ENCODE measurements at places on chromosomes 7 and 10. TPM values are rescaled to one million over a fixed set of nuclear protein-coding genes. Genes with fewer than 3 reads are reported as not detected.

The MRPS16 gene
- total RNA-seq = 40.1 TPM

DNA sequence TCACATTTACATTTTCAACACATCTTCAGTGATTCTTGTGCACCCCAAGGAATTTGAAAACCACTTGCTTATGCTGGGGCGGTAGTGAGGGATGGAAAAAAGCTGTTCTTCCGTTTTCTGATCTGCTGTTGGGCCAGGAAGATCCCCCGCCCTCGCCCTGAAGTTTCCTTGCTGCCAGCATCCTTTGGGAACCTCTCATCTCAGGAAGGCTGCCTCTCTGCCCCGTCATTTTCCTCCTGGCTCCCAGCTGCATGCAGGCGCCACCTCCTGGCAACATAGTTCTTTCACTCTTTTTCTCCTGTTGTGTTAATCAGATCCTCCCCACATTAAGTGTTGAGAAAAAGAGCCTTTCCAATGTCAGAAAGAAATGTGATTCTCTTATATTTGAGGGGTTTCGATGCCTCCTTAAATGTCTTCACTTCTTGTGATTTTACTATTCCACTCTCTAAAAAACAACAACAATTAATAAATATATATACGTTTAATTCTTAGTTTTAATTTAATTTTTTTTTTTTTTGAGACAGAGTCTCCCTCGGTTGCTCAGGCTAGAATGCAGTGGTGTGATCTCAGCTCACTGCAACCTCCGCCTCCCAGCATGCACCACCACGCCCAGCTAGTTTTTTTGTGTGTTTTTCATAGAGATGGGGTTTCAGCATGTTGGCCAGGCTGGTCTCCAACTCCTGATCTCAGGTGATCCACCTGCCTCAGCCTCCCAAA is 122.9 kb downstream of the RALA start:
- peak; percentile 88 for DNase-seq

GRCh38 chr7:152891837-152892236 is 132.3 kb downstream of the ACTR3B start:
- DNase-seq = no peak

GRCh38 chr7:87058744-87059524 is 520 bp downstream of the ELAPOR2 start:
- DNase-seq = peak; percentile 56

DNA sequence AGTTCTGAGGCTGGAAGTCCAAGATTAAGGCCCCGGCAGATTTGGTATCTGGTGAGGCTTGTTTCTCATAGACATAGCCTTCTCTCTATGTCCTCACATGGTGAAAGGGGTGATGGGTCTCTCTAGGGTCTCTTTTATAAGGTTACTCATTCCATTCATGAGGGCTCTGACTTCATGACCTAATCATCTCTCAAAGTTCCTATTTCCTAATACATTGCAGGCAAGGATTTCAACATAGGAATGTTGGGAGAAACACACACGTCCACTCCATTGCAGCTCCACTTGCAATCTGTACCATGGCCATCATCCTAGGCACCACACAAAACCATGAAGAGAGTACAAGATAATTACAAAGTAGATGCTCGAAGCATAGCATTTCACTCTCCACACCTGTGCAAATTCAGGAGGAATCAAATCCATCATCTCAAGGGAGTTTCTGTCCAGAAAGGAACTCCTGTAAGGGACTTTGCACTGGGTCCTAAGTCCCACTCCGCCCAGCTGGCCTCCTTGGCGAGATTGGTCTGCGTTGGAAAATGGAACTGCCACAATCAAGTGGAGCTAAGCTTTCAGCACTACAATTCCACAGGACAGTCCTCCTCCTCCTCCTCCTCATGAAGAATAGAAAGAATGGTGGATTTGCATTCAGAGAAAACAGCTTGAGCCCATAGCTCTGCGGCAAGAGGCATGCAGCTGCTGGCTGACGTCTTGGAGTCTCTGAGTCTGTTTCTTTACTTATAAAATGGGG is 8.8 kb downstream of the DDC start:
- peak; percentile 78 for DNase-seq

DNA sequence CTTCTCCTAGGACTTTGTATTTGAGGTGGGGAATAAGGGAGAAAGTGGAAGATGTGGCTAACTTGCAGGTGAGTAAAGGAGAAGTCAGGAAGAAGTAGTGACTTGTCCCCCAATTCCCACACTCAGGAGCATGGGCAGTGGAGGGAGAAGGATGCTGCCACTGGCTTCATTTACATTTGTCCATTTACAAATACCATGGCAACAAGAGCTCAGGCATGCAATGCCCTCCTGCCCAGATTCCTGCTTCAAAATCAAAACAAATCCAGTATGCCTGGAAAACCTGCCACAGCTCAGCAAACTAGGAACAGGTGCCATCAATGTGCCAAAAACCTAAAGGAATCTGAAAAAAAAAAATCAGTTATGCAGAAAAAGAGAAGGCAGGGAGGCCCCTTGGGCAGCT is 139.9 kb downstream of the KCNMA1 start:
- DNase-seq = no peak

- DNase-seq = no peak
Measured at GRCh38 chr10:44511601-44512000, 126.7 kb upstream of the CXCL12 start.

GRCh38 chr7:30659312-30659711 is 22.9 kb downstream of the CRHR2 start:
- no peak for DNase-seq

All from Peyer's patch (tissue), 4 donors.